ENCODE measurements at places on chromosomes 5 and 9.

DNA sequence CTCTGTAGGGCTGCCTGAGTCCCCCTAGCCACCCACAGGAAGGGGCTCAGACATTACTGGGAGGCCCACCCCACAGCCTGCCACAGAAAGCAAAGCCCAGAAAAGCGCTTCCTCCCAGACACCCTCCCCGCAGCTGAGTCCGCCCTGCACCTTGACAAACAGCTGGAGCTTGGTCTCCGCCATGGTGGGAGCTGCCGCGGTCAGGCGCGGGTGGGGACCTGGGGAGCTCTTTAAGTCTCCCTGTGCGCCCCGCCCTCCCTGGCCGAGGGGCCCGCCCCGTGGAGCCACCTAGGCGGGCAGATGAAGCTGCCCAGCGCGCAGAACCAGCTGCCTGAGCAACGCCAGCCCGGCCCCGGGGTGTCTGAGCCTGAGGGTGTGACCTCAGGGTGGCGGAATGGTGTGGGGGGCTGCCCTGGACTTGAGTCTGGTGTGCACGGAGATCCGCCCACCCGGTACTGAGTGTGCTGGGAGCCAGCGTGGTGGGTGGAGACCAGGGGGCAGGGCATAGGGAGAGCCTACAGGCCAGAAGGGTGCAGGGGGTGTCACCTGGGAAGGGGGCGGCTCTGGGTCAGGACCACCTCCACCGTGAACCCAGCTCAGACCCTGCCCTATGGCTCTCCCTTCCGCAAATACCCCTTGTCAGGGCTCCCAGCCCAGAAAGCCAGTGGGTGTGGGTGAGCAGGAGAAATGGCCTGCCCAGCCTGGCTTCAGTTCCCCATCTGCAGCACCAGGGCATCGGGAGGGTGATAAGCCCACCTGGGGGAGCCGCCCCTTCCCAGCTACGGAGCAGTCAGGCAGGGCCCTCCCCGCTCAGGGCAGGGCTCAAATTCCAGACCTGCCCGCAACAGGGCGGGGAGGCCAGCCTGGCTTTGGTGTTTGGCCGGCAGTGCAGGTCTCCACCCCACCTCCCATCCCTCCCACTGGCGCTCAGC lies at the start of gene CLIC3:
Gene CLIC3 (minus strand): TSS at position 208 of the 932 bp plus-strand sequence. CDS start 25 bp downstream, at position 183.
- DNase-seq, result peak; percentile 34

DNA sequence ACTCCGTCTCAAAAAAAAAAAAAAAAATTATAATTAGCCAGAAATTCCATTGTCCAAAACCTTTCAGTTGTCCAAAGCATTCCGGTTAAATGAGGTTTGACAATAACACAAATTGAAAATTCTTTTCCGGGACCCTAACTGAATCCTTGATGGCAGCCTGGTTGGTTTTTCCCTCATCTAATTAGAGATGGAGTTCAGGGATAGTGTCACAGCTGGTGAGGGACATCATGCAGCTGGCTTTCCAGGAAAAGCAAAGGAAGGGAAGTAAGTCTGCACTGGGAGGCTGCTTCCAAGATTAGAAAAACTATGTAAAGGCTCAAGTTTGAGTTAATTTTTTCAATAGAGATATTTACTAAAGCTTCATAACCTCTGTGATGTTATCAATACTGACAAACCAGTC lies 195.4 kb downstream of the ADAMTS12 start:
- no peak for DNase-seq

DNA sequence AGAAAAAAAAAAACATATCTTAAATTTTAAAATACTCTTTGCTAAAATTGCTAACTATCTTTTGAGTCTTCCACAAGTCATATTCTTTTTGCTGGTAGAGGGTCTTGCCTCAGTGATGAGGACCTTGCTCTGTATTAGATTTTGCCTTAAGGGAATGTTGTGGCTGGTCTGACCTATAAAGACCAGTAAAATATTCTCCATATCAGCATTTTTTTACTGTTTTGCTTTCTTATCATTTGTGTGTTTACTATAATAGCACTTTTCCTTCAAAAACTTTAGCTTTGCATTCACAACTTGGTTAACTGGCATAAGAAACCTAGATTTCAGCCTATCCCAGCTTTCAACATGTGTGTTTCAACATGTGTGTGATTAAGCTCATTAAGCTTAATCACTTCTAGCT lies 224.7 kb upstream of the CDH18 start:
- DNase-seq, result no peak

DNA sequence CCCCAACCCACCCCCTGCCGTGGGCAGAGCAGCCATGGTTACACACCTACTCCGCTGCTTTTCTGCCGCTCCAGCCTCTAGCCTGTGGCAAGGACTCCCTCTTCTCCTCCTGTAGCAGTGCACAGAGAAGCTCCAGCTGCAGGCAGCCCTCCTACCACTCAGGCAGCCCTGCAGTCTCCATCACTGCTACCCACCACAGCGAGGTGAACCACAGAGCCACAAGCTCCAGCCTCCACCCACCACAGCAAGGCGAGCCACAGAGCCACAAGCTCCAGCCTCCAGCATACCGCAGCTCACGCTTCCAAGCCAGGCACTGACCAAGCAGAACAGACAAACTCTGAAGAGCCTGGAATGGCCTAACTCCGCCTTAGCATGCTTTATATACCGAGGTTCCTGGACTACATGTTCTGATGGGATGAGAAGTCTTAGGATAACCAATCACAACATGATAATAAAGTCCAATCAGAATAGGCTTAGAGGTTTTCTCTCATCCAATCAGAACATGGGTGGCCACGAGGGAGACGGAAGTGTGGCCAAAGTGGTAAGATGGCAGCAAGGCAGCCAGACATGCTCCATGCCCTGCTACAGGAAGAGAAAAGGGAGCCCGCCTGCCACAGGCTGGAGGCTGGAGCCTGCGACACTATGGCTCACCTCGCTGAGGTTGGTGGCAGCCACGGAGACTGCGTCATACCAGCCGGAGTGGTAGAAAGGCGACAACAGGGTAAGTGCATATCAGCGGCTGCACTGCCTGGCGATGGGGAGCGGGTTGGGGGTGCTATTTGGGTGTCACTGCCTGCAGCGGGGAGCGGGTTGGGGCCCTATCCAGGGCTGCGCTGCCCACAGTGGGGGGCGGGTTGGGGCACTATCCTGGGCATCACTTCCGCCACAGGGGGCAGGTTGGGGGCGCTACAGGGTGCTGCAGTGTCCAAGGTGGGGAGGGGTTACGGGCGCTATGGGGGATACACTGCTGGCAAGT lies 75.8 kb upstream of the PCAT7 start:
- no peak for DNase-seq

- DNase-seq, result no peak
These were observed 325.1 kb upstream of the PRR16 start for GRCh38 chr5:120139039-120139438.

- no peak for DNase-seq
These were observed 13.7 kb downstream of the DOCK2 start for GRCh38 chr5:169650701-169651331.

- DNase-seq, result no peak
These were observed 44.3 kb upstream of the GPR151 start for GRCh38 chr5:146560205-146560812.

GRCh38 chr5:166441-167372 lies 24.6 kb upstream of the LRRC14B start:
- no peak for DNase-seq

DNA sequence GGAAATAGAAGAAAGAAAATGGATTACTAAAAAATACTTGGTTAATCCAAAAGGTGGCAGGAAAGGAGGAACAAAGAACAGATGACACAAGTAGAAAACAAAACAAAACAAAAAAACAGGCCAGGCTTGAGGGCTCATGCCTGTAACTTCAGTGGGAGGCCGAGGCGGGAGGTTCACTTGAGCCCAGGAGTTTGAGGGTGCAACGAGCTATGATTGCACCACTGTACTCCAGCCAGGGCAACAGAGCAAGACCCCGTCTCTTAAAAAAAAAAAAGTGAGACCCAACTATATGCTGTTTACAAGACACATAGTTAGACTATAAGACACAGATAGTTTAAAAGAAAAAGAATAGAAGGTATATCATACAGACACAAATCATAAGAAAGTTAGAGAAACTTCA lies 59.5 kb downstream of the AK8 start:
- DNase-seq, result no peak

GRCh38 chr9:14219850-14220249 lies 94.1 kb downstream of the NFIB start:
- DNase-seq, result no peak

- DNase-seq, result no peak
These were observed 24.8 kb downstream of the STX17 start for GRCh38 chr9:99931155-99931840.

GRCh38 chr5:62132276-62132675 lies 173.7 kb upstream of the KIF2A start:
- DNase-seq, result no peak

DNA sequence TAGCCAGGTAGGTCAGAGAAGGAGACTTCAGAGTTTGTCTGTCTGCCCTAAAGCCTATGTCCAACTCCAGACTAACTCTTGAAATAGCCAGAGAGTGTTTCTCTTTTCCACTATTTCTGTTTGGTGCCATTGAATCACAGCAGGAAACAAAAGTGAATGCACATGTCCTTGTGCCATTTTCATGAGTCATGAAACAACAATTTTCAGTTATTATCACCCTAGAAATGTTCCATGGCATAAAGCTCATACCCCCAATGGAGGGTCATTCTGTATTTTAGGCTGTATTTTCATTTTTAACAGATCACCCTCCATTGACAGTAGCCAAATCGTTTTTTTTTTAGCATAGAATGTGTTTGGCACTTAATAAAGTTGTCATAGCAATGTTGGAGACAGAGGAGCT lies 124.7 kb downstream of the PAPPA start:
- no peak for DNase-seq

- no peak for DNase-seq
These were observed 37.1 kb downstream of the PRDM6 start for GRCh38 chr5:123125962-123126732.

GRCh38 chr9:114614373-114614772 lies 3.3 kb downstream of the TMEM268 start:
- no peak for DNase-seq

- no peak for DNase-seq
These were observed 2.6 kb upstream of the SHB start for GRCh38 chr9:38071470-38072134.

GRCh38 chr5:170522211-170523141 lies 18.7 kb downstream of the KCNIP1 start:
- DNase-seq, result no peak

DNA sequence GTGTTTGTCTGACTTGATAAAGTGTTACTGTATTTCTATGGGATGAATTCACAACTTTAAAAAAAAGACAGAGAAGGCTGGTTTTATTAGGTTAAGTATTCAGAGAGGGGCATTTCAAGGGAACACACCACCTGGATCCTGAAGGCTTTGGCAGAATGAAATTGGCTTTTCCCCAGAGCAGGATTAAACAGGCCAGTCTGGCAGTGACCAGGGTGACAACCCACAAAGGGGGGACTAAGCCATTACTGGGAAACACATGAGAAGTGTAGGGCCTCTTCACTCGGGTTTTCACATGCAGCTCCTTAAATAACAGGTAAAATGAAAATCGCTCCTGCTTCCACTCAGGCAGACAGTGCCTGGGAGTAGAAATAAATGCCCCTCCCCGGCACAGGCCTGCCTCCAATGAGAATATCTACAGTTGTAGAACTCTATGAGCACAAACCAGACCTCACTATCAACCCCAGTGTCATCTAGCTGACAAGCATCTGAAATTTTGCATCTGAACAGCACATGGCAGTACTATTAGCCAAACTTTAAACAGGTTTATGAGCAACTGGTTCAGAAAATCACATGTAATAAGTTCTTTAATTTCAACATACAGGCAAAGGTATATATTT lies 85.8 kb downstream of the LHFPL2 start:
- no peak for DNase-seq

DNA sequence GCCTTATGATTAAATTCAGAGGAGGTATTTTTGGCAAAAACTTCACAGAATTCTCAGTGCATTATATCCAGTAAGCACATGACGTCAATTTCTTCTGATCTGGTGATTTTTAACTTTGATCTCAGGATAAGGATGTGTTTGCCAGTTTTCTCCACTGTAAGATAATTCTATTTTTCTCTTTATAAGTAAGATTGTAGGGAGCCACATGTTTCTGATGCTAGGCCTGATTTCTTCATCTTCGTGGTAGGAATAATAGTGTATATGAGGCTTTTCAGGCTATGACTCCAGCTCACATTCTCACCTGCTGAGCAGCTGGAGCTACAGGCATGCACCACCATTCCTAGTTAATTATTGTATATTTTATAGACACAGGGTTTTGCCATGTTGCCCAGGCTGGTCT lies 32.1 kb upstream of the LMNB1 start:
- DNase-seq, result no peak

Measured in stimulated activated CD4-positive, alpha-beta T cell treated with anti-CD3 and anti-CD28 coated beads, TNF-alpha, amount 100 ng/mL, for 1 hour (primary cell).